ENCODE measurements at places on chromosomes 12 and 14.
A peak's percentile ranks its signal among the peaks of the same experiment; 100 is the strongest.

- DNase-seq: peak; percentile 78
Observed at GRCh38 chr12:54191550-54192022, 2.8 kb upstream of the SMUG1 start.

- no peak for DNase-seq
Observed at GRCh38 chr12:1517007-1517406, 77.4 kb downstream of the FBXL14 start.

- DNase-seq: no peak
Observed at GRCh38 chr14:65007202-65007601, 20.5 kb downstream of the FNTB start.

DNA sequence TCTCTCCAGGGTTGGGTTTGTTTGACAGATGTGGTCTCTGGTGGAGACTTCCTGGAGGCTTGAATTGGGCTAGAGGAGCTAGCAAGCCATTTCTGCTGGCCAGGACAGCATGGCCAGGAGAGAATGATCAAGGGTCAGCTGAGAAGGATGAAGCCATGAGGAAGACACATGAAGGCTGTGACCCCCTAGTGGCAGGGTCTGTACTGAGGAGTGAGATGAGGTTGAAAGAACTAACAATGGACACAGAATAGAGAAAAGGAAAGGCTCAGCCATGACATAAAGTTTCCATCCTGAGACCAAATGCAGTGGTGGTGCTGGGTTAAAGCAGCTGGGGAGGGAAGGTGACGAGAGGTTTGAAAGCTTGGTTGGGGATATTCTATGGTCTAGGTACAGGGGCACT lies 89.9 kb downstream of the NT5DC3 start:
- no peak for DNase-seq

DNA sequence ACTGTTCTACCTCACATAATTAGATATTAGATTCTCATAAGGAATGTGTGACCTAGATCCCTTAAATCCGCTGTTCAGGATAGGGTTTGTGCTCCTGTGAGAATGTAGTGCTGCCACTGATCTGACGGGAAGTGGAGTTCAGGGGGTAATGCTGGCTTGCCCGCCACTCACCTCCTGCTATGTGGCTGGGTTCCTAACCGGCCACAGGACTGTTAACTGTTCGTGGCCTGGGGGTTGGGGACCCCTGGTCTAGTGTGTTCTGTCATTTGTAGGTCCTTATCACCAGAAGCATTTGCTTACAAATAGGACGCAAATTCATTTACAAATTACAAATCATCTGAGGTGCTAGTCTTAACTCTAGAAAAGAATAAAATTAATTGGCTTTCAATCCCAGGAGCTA lies 16.4 kb upstream of the TMEM30B start:
- DNase-seq: no peak

- DNase-seq: no peak
Observed at GRCh38 chr12:43325786-43326185, 226.2 kb downstream of the ADAMTS20 start.

DNA sequence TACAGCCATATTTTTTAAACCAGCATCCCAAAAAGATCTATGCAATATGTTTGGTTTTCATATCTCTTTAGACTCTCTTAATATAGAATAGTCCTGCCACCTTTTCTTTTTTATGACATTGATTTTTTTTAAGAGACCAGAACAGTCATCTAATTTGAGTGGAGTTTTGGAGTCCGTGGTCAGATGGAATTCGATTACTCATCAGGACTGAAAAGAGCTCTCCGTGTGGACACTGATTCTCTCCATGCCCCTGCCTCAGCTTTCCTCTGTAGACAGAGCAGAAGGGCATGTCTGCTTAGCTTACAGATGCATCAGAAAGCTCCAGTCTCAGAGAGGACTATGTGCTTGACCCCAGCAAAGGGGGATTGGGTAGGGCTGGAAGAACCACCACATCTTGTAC lies 27.8 kb downstream of the SMCO2 start:
- DNase-seq: no peak

- DNase-seq: no peak
Observed at GRCh38 chr12:80593766-80594165, 113.7 kb upstream of the MYF6 start.

DNA sequence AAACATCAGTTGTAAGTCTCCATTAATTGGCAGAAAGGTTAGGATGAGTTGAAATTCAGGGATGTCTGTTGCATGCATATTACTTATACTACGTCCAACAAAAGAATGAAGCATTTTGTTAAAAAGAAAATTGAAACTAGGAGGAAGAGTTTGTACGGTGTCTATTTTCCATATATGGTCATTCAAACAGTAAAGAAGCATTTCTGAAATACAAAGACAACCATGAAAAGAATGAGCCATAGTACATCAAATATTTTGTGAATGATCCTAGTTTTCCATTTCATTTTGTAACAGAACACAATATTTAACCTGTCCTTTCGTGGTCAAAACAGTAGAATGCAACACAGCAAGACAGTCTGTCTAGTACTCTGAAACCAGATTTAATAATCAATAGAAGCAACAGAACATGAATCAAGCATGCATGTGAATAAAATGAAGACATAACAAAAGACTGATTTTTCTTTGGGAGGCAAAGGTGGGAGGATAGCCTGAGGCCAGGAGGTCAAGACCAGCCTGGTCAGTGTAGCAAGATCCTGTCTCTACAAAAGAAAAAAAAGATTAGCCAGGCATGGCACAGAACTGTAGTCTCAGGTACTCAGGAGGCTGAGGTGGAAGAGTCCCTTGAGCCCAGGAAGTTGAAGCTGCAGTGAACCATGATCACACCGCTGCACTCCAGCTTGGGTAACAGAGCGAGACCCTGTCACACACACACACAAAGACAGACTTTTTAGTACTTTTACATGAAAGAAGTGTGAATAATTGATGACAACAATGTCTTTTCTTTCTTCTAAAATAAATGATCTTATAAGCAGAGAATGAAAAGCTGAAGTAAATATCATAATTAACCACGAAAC lies 156.0 kb downstream of the LRIG3 start:
- no peak for DNase-seq

GRCh38 chr14:52011523-52011922 lies 22.2 kb downstream of the RTRAF start:
- DNase-seq: no peak

- DNase-seq: no peak
Observed at GRCh38 chr12:26768611-26769603, 64.1 kb downstream of the ITPR2 start.

GRCh38 chr14:99188731-99189191 lies 83.2 kb downstream of the BCL11B start:
- DNase-seq: no peak

DNA sequence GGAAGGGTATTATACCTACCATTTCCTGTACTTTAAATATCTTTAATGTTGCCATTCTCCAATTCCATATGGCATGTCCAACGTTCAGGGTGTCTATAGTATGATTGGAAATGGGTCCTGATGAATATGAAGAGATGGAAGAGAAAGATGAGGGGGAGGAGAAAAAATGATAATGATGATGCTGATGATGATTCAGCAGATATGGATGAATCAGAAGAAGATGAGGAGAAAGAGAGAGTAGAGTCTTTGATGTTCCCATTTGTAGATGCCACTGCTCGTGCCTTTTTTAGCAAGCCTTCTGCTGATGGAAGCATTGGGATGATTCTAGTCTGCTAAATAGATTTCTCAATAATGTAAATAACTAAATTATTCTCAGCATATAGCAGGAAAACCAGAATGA lies 163.5 kb downstream of the PIK3C2G start:
- no peak for DNase-seq

- peak; percentile 72 for DNase-seq
Observed at GRCh38 chr12:30847259-30847658, 79.3 kb upstream of the TSPAN11 start.

GRCh38 chr12:126926023-126926594 lies 1340.9 kb upstream of the TMEM132C start:
- DNase-seq: no peak

DNA sequence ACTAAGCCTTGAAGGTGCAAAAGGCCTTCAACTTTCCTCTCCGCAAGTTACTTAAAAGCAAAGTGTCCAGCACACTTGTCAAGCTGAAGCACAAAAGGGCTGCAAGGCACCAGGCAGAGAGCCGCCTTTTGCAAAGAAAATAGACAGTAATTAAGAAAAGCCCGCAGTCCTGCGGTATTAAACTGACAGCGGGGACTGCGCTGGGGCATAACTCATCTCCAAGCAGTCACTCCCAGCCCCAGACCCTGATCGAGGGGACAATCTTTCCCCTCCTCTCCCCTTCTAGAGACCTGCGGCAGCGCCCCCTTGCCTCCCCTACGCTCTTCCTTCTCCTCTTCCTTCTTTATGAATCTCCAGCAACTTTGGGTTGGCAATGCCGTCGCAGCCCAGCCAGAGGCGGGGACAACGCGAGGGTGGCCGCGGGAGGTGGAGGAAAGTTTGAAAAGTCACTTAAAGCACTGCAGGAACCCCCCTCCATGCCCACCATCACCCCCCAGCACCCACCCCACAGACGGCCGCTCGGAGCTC lies 200.9 kb upstream of the CAND1 start:
- no peak for DNase-seq

- no peak for DNase-seq
Observed at GRCh38 chr12:69898236-69898635, 73.2 kb downstream of the MYRFL start.

Data from T-helper 1 cell (primary cell).